Pulmonary artery endothelial cell (primary cell): ENCODE measurements at places on chromosomes 5 and 9. TPM values are rescaled to one million over a fixed set of nuclear protein-coding genes. Genes with fewer than 3 reads are reported as not detected.

The NTNG2 gene
- 0.20 and 0.92 TPM in 2 replicates for total RNA-seq

The CIZ1 gene
- total RNA-seq, result 18.5 and 24.5 TPM in 2 replicates

The ADAMTS16 gene
- total RNA-seq, result not detected in 2 replicates

The ESM1 gene
- total RNA-seq, result 466 and 764 TPM in 2 replicates

The CDH18 gene
- not detected in 2 replicates for total RNA-seq

The CNTLN gene
- total RNA-seq, result 8.6 and 11.0 TPM in 2 replicates

The PCDHGA5 gene
- 0.35 and 0.40 TPM in 2 replicates for total RNA-seq

The CDH6 gene
- under 0.01 and 0.11 TPM in 2 replicates for total RNA-seq

The C5orf46 gene
- total RNA-seq, result 0.21 TPM in 1 of 2 replicates, not detected in the other

The SHC3 gene
- total RNA-seq, result 6.3 and 10.8 TPM in 2 replicates

The HTR1A gene
- total RNA-seq, result not detected in 2 replicates

The C9 gene
- 0.25 TPM in 1 of 2 replicates, not detected in the other for total RNA-seq

The PCDHA9 gene
- total RNA-seq, result 0.04 TPM in 1 of 2 replicates, not detected in the other

The AJM1 gene
- total RNA-seq, result 0.66 and 0.78 TPM in 2 replicates

The SLC34A3 gene
- not detected in 2 replicates for total RNA-seq

The FGD3 gene
- not detected in 2 replicates for total RNA-seq

The RAD23B gene
- total RNA-seq, result 88.8 and 105 TPM in 2 replicates

The SCGB3A2 gene
- total RNA-seq, result not detected in 2 replicates

The KIF12 gene
- total RNA-seq, result 0.18 and 0.53 TPM in 2 replicates

The HTR4 gene
- not detected in 2 replicates for total RNA-seq

The PDLIM7 gene
- 82.4 and 89.8 TPM in 2 replicates for total RNA-seq

The CCDC112 gene
- total RNA-seq, result 6.4 and 6.6 TPM in 2 replicates

The PCDHGB4 gene
- 9.3 and 12.4 TPM in 2 replicates for total RNA-seq

The RNF224 gene
- total RNA-seq, result 0.07 TPM in 2 replicates
